ENCODE measurements at places on chromosomes 3 and 15.
A peak's percentile ranks its signal among the peaks of the same experiment; 100 is the strongest.

DNA sequence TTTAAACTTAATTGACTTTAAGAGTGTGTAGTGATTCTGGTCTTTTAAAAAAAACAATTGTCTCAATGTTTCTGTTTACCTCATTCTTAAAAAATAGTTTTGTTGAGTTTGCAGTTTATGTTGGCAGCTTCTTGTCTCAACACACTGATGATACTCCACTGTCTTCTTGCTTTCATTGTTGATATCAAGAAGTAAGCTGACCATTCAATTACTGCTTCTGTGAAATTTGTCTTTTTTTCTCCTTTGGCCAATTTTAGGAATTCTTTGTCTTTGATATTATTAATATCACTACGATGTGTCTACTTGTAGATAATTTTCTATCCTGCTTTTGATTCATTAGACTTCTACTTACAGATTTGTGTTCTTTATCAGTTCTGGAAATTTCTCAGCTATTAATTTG, 31.4 kb downstream of the PAK2 start:
- no peak for DNase-seq

- DNase-seq = no peak
Measured at GRCh38 chr3:156867920-156868319, 41.8 kb downstream of the LEKR1 start.

- DNase-seq = no peak
Measured at GRCh38 chr3:114527036-114527644, 233.3 kb downstream of the TIGIT start.

GRCh38 chr3:113648524-113648923, 47.9 kb downstream of the USF3 start:
- DNase-seq = no peak

- no peak for DNase-seq
Measured at GRCh38 chr15:29138260-29138659, 131.4 kb downstream of the NSMCE3 start.

GRCh38 chr15:48324949-48325348, 6.3 kb upstream of the DUT start:
- DNase-seq = no peak

GRCh38 chr3:95097493-95097892, 1034.6 kb downstream of the NSUN3 start:
- DNase-seq = no peak

GRCh38 chr15:93762036-93762435, 469.3 kb upstream of the MCTP2 start:
- no peak for DNase-seq

- no peak for DNase-seq
Measured at GRCh38 chr3:189446959-189447560, 184.1 kb upstream of the TP63 start.

DNA sequence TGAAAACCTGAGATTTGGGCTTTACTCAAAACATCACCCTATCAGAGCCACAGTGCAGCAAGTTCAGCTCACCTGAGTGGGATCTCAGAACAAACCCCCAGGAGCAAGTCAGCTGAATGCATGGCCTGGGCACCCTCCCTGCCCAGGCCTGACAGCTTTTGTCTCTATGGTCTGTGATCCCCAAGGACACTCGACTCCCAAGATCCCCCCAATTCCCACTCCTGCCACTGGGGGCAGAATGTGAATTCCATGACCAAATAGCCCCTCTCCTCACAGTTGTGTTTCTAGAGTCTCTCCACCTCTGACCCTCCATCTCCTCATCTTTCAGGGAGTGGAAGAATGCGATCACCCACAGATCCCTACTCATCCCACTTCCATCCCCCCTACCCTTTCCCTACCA, 58.9 kb downstream of the ZNF445 start:
- DNase-seq = no peak

DNA sequence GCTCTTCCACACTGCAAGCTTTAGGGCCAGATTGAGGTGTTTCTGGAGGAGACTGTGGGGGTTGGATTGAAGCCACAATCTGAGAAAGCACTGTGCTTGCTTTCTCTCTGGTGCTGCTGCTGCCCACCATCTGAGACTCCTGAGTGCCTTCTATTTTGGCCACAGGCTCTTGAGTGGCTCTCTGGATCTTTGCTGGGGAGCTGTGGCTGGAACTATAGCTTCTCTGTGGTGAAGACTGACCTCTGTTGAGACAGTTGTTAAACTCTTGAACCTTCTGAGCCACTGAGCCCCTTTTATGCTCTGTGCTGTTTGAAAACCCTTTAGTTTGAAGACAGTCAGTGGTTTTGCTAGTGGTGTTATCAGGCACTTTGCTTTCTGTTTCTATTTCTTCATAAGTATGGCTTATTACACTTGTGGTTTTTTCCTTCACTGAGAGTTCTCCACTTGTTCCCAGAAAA, 108.7 kb upstream of the TSPAN3 start:
- no peak for DNase-seq

DNA sequence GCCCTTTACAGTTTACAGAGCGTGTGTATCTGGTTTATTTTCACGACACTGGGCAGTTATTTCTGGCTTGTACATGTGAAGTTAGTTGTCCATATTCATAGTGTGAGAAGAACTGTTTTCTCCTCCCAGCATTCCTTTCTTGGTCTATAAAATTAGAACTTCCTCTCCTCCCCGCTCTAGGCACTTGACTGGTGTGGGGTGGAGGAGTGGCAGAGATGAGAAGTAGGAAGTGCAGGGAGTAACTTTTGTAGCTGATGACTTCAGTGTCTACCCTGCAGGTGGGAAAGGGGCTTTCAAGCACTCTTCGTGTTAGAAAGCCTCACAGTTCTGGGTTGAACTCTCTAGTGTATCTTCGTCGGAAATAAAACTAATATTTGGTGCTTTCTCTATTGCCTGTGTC, 13.4 kb downstream of the APOD start:
- DNase-seq = no peak

GRCh38 chr15:42759093-42759492, 22.2 kb upstream of the CDAN1 start:
- no peak for DNase-seq

GRCh38 chr15:31102374-31103342, 1.1 kb upstream of the TRPM1 start:
- no peak for DNase-seq

- DNase-seq = no peak
Measured at GRCh38 chr3:159766563-159767185, 222.0 kb upstream of the IL12A start.

DNA sequence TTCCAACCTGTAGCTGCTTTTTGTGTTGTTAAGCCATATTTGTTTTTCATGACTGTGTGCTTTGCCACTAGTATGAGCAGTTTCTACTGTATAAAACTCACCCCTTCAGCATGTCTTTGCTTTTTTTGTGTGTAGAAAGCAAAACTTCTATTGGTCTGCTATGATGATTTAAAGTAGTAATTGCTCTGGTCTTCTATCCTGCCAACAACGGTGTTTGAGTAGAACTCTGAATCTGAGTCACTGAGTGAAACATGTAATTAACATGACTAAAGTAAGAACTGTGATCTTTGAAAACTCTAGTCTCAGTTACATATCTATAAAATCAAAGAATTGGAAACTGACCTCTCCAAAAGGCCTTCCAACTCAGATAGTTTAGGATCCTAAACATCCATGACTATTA, 133.6 kb downstream of the TPRG1 start:
- no peak for DNase-seq

GRCh38 chr3:194315088-194315964, 35.8 kb downstream of the CPN2 start:
- peak; percentile 51 for DNase-seq

- no peak for DNase-seq
Measured at GRCh38 chr3:172319595-172319994, 128.7 kb downstream of the GHSR start.

- DNase-seq = no peak
Measured at GRCh38 chr15:64703632-64703959, 71.8 kb downstream of the RBPMS2 start.

DNA sequence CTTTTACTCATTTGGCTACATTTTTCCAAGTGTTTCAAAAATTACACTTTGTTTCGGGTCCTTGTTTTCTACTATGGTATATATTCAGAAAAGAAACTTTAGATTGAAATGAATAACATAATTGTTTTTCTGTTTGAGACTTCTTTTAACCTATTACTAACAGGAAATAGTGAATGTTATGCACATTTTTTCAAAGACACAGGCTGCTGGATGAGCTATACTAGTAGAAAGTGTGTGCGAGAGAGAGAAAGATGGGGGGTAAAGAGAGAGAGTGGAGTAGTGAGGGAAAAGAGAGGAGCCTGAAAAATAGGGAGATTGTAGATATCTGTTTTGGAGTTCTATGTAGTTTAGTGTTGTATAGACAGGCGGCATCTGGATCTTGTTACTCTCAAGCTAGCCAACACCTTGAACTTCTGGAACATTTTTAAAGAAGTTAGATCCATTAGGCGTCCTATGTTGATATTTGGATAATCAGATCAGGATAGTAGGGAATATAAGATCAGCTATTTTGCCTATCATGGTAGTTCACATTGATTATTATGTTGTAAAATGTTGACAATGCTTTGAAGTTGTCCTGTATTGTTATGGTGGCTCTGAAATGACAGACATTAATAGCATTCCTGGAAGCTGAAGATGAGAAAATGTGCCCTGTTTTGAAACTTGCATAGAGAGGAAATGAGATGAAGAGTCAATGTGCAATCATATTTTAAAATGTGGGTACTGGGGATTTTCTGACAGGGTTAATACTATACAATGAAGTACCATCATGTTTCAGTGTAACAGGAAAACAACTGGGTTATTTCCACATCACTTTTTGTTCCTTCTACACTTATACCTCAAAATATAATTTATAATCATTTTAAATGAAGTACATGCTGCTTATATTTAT, 2.6 kb downstream of the RBMS3 start:
- no peak for DNase-seq

DNA sequence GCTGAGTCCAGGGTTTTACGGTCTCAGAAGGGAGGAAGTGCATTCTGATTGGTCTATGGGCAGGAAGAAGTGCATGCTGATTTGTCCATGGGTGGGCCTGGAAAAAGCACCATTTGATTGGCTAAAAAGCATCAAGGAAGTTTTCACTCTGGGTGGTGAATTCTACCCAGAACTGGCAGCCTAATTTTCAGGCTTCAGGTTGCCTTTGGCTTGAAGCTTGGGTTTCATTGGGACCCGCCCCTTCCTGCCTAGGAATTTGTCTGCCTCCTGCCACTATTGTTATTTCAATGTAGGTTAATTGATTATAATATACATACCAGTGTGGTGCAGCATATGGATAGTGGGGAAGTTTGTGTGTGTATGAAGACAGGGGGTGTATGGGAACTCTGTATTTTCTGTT, 1355.9 kb downstream of the SI start:
- no peak for DNase-seq

- DNase-seq = peak; percentile 24
Measured at GRCh38 chr3:42247576-42248027, 18.4 kb downstream of the CCK start.

DNA sequence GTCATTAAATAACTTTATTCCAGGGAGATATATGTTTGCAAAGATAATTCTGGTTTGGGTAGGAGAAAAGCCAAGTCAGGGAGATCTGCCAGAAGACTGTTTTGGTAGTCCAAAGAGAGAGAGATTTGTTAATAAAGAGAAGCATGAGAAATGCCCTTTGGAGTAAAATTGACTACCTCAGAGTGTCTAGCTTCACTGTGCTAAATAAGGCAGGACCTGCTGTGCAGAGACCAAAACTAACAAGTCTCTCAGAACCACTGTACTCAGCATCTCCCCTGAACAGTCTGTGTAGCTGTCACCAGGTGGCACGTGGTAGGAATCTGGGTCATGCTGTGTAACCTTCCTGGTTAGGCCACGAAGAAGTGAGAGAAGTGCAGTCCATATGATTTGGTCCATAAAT, 31.6 kb upstream of the SLC35G2 start:
- peak; percentile 1 for DNase-seq

GRCh38 chr3:108088697-108089096, 2.1 kb downstream of the CD47 start:
- DNase-seq = no peak

GRCh38 chr15:38528294-38528693, 36.3 kb downstream of the RASGRP1 start:
- no peak for DNase-seq

- DNase-seq = no peak
Measured at GRCh38 chr3:49717211-49717958, 2.1 kb downstream of the AMIGO3 start.

GRCh38 chr3:116306720-116307119, 138.6 kb downstream of the LSAMP start:
- DNase-seq = no peak

- DNase-seq = no peak
Measured at GRCh38 chr3:33278163-33278562, 921 bp downstream of the FBXL2 start.

DNA sequence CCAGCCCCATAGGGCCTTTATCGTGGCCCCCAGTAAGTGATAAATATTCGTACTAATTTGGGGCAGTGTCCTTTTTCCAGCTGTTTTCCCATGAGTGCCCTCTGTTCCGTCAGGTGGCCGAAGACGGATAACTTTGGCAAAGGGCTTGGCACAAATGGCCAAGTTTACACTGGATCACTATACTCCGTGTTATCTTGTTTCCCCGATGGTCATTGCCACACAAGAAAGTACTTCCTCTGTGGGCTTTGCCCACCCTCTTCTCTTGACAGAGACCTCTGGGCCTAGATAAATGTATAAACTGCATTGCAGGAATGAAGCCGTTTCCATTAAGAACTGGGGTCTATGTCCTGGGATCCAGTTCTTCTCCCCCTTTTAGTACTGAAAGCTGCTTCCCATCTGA, 39.1 kb downstream of the SMAD3 start:
- no peak for DNase-seq

DNA sequence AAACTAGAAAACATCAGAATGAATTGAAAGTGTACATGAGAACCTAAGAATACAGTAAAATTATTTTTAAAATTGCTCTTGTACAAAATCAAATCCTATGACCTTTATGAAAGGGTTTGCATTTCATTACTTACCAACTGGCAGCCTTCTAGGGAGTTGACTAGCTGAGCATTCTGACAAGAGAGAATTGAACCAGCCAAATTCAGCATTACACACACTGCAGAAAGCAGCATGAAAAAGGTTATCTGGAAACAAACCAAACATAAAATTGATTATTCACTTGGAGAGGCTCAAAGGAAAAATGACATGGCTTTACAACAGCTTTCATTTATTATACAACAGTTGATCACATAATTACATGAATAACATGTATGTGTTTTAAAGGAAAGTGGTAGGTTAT, 17.4 kb downstream of the NSMCE3 start:
- no peak for DNase-seq

DNA sequence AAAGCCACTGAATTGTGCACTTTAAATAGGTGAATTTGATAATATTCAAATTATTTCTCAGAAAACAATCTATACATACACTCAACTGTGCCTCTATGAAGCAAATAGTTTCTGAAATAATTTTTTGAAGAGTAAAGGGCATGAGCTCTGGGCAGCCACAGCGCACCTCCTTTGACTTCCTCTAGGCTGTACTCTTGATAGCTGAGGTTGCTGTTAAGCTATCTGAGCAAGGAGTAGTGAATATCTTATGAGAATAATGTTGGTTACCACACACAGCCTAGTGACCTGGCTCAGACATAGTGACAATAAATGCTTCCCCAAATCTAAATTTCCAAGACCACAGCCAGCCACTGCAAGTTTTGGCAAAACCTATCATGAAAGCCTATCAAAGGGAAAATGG, 11.6 kb upstream of the SEC61A1 start:
- no peak for DNase-seq

Data from activated CD8-positive, alpha-beta memory T cell treated with anti-CD3 and anti-CD28 coated beads for 1 hour (primary cell).